Activated T-cell treated with anti-CD3 and anti-CD28 coated beads for 1 hour (primary cell): ENCODE measurements at places on chromosomes 2 and 18.

DNA sequence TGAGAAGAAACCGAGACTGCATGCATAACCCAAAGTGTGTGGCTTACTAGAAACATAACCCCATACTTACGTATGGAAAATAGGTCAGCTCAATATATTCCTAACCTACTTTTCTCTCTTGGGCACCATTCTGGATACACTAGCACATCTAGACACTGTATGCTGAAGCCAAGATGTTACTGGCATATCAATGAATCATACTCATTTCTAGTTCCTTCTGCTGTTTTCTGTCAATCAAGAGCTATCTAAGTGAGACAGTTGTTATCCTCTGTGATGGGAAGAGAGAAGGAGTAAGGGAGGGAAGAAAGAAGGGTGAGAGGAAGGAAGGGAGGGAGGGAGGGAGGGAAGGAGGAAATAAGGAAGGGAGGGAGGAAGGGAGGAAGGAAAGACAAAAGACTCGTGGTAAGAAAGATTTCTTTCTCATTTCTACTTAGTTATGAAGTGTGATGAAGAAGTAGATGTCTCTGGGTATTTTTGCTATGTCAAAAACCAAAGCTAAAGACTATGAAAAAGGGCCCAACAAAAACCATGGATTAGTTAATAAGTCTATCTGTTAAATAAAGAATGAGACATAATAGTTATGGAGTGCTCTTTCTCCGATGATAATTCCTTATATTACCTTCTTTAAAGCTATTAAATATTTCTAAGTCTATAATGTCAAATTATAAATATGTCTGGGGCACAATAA, 248.4 kb downstream of the ZNF521 start:
- DNase-seq, result no peak

DNA sequence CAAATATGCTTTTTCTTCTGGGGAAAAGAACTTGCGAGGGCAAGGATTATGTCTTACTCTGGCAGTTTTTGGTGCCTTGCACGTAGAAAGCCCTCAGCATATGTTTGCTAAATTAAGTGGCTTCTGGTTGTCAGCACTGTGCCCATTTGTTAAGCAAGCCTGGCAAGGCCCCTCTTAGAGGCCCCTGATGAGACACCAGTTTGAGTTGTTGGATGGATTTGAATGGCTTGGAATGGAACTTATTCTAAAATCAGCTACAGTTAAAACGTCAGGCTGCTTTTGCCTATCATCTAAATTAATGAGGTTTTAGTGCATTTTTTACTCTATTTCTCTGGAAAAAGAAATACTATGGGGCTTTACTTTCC, 28.2 kb downstream of the TMEM182 start:
- DNase-seq, result no peak

DNA sequence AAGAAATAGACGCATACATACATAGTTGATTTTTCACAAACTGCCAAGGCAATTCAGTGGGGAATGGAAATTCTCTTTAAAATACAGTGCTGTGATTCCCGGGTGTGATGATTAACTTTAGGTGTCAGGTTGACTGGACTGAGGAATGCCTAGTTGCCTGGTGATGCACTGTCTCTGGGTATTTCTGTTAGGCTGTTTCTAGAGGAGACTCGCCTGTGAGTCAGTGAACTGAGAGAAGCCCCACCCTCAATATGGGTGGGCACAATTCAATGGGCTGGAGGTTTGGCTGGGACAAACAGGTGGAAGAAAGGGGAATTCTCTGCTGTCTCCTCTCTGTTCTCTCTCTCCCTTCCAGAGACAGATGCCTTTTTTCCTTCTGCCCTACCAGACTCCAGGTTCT, 187.6 kb downstream of the ARHGAP28 start:
- DNase-seq, result no peak

GRCh38 chr2:241933179-241933911, 63.8 kb downstream of the RTP5 start:
- DNase-seq, result no peak
